ENCODE measurements at places on chromosomes 6 and 20.
A peak's percentile ranks its signal among the peaks of the same experiment; 100 is the strongest.

DNA sequence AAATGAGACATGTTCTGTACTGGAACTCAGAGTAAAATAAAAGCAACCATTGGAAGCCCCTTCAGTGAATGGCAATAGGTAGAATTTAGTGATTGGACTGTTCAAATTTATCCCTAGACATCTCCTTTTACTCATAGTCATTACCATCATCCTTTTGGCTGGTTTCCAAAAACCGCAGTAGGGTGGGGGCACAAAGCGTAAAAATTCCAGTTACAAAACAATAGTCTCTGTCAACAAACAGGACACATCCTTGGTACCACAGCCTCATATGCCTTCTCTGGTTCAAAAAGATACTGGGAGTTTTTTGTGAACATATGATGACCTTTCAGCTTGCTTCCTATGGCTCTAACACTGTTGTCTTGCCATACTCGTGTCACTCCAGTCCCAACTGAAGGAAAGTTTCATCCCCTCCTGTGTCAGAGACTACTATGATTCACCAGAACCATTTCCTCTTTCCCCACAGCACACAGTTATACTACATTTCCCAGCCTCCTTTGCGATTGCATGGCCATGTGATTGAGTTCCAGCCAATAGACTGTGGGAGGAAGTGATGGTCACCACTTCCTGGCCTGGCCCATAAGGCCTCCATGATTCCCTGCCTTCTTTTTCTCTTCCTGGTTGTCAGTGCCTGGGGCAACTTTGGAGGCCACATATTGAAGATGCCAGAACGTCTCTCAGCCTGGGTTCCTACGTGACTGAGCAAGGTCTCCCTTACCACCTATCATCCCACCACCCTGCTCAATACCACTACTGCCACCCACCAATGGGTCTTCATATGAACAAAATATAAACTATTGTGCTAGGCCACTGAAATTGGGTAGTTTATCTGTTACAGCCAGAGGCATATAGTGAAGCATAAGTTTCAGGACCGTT, 162.4 kb downstream of the ID4 start:
- H3K4me1 ChIP-seq, result no peaks in the 10 kb centered on the region
- H3K27ac ChIP-seq, result no peak overlapping the region
- no peak for DNase-seq
- H3K27me3 ChIP-seq, result no peaks in the 10 kb centered on the region
- no peak overlapping the region for H3K4me3 ChIP-seq
- no peaks in the 10 kb centered on the region for H3K36me3 ChIP-seq

DNA sequence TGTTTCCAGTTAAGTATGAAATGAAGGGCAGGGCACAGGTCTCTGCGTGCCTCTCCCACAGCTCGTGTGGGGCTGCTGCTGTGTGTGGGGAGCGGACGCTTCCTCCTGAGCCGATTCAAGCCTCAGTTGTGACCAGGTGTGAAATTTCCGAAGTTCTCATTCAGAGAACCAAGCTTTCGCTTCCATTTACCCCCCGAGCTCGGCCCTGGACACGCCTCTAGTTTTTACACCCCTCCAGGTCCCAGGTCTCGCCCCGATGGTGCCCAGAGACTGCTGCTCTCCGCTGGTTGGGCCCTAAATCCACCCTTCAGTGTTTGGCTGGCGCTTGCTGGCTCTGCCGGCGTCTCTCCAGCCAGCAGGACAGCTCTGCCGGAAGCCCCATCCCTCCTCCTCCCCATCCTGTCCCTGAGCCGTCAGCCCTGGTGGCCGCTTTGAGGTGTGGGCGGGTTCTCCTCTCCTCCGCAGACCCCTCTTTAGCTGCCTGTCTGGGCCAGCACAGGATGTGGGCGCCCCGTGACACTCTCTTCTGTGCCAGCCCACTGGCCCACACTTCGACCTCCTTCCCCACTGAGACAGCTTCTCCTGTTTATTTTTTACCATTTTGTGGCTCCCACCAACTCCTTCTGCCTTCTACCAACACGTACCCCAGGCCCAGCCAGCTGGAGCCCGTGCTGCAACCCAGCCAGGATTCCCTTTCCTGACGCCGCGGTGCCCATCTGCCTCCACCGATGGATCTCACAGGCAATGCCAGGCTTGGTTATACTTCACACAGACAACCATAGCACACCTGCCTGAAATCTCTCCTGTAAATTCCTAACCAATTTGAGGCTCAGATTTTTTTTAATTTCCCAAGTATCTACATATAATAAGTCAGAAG, 142.8 kb downstream of the DLL1 start:
- H3K27me3 ChIP-seq, result peaks cover 34% of the 10 kb centered on the region
- no peaks in the 10 kb centered on the region for H3K36me3 ChIP-seq
- peaks cover 16% of the 10 kb centered on the region for H3K4me1 ChIP-seq

- no peaks in the 10 kb centered on the region for H3K27me3 ChIP-seq
- no peak for DNase-seq
- no peak overlapping the region for H3K4me3 ChIP-seq
- H3K27ac ChIP-seq, result no peak overlapping the region
- H3K4me1 ChIP-seq, result no peaks in the 10 kb centered on the region
- H3K36me3 ChIP-seq, result no peaks in the 10 kb centered on the region
Observed at GRCh38 chr6:44512868-44513741, 125.6 kb downstream of the CDC5L start.

DNA sequence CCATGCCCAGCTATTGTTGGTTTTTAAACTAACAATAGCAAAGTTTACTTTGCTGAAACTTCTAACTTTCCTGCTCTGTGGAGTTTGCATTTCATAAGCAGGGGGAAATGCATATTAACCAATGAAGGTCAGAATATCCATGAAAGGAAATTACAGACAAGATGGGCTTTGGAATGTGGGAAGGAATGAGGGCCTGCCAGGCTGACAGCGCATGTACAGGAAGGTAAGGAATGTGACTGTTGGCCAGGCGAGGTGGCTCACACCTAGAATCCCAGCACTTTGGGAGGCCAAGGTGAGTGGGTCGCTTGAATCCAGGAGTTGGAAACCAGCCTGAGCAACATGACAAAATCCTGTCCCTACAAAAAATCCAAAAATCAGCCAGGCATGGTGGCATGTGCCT, 49.6 kb downstream of the CDK5RAP1 start:
- H3K4me3 ChIP-seq, result no peak overlapping the region
- no peaks in the 10 kb centered on the region for H3K4me1 ChIP-seq
- no peak overlapping the region for H3K27ac ChIP-seq
- no peaks in the 10 kb centered on the region for H3K27me3 ChIP-seq
- no peak for DNase-seq
- peaks cover 28% of the 10 kb centered on the region for H3K36me3 ChIP-seq

GRCh38 chr20:54257071-54257816, 49.4 kb downstream of the PFDN4 start:
- no peak overlapping the region for H3K27ac ChIP-seq
- H3K27me3 ChIP-seq, result no peaks in the 10 kb centered on the region
- no peak overlapping the region for H3K4me3 ChIP-seq
- H3K4me1 ChIP-seq, result no peaks in the 10 kb centered on the region

- peaks cover 6% of the 10 kb centered on the region for H3K27me3 ChIP-seq
- H3K4me3 ChIP-seq, result no peak overlapping the region
- H3K27ac ChIP-seq, result no peak overlapping the region
- H3K36me3 ChIP-seq, result no peaks in the 10 kb centered on the region
- H3K4me1 ChIP-seq, result peaks cover 100% of the 10 kb centered on the region
Observed at GRCh38 chr6:3746119-3746691, 5.3 kb downstream of the PXDC1 start.

DNA sequence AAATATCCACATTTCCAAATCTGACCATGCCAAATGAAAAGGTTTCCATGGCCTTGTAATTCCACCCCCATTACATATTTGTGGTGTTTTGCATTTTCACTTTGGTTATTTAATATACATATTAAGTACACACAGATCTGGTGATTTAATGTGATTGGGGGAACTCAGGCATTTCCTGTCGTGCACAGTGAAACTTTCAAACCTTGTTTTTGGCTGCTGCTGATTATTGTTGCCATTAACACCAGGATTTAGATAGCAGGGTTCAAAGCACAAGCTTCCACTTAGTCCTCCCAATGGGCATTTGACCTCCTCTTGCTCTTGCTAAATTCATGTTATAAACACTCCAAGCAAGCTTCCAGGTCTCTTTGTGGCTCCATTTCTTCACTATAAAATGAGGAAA, 166.5 kb downstream of the SOBP start:
- H3K4me1 ChIP-seq, result peaks cover 25% of the 10 kb centered on the region
- H3K27me3 ChIP-seq, result no peaks in the 10 kb centered on the region
- DNase-seq, result no peak
- peak overlapping the region; percentile 51 for H3K27ac ChIP-seq

- no peaks in the 10 kb centered on the region for H3K4me1 ChIP-seq
- no peaks in the 10 kb centered on the region for H3K27me3 ChIP-seq
- H3K4me3 ChIP-seq, result no peak overlapping the region
- no peak for DNase-seq
Observed at GRCh38 chr6:148179786-148180185, 162.9 kb upstream of the SASH1 start.

DNA sequence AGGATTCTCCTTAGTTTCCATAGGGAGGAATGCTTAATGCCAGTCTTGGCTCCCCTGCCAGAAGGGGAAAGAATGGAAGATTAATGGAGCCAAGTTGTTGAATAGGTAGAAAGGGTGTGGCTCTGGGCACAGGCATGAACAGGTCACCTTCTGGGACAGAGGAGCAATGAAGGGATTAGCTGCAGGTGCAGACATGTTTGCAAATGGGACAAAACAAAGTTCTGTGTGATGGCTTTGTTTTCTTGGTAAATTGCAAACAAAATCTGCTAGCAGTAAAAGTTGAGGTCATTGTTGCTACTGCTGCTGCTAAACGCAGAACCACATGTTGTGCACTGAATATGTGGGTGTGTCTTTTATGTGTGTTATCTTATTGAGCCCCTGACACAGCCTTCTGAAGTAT, 93.3 kb downstream of the PERP start:
- no peaks in the 10 kb centered on the region for H3K36me3 ChIP-seq
- no peaks in the 10 kb centered on the region for H3K27me3 ChIP-seq
- no peak overlapping the region for H3K27ac ChIP-seq
- H3K4me1 ChIP-seq, result no peaks in the 10 kb centered on the region

GRCh38 chr6:16718356-16718755, 42.9 kb downstream of the ATXN1 start:
- no peak overlapping the region for H3K4me3 ChIP-seq
- peaks cover 6% of the 10 kb centered on the region for H3K4me1 ChIP-seq
- H3K27me3 ChIP-seq, result no peaks in the 10 kb centered on the region

DNA sequence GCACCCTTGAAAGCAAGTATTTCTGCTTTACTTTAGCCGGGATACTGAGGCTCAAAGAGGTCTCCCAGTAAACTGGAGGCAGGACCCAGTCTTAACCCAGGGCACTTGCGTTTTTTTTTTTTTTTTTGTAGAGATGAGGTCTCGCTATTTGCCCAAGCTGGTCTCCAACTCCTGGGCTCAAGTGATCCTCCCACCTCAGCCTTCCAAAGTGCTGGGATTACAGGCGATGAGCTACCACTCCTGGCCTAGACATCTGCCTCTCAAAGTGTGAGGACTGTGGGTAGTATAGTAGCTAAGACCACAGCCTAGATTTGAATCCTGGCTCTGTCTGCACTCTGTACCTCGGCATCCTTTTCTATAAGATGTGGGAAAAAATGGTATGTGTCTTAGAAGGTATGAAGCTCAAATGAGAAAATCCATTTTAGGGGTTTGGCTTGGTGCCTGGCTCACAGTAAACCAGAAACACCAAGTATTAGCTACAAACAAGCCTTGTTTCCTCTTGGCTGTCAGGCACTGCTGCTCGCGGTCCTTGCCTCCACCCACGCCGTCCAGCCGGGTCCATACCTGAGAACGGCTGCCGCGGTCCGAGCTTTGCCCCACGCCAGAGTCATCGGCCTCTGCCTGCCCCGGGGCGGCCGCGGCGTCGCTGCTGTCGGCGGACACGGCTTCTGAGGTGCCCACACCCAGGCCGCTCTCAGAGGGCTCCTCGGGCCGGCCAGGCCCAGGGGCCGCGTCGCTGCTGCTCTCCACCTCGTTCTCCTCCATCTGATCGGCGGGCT, 1.2 kb downstream of the ZNF335 start:
- no peaks in the 10 kb centered on the region for H3K27me3 ChIP-seq
- H3K4me3 ChIP-seq, result peak overlapping the region; percentile 83
- peaks cover 48% of the 10 kb centered on the region for H3K4me1 ChIP-seq
- H3K36me3 ChIP-seq, result peaks cover 37% of the 10 kb centered on the region
- DNase-seq, result peak; percentile 93

DNA sequence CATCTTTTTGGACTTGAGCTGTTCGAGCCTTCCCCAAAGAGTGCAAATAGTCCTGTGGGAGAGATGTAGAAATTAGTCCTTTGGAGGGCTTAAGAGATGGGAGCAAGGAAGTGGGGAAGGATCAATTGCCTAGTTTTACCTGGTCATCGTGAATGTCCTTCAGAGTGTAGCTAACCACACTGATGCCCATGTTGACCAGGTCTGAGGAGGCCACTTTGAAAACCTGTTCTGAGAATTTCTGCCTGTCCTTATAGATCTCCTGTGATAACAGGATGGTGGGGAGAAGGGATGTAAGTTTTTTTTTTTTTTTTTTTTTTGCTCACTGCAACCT, 2.0 kb downstream of the FLOT1 start:
- no peaks in the 10 kb centered on the region for H3K27me3 ChIP-seq
- peak overlapping the region; percentile 96 for H3K27ac ChIP-seq
- peaks cover 61% of the 10 kb centered on the region for H3K36me3 ChIP-seq
- H3K4me1 ChIP-seq, result peaks cover 68% of the 10 kb centered on the region

DNA sequence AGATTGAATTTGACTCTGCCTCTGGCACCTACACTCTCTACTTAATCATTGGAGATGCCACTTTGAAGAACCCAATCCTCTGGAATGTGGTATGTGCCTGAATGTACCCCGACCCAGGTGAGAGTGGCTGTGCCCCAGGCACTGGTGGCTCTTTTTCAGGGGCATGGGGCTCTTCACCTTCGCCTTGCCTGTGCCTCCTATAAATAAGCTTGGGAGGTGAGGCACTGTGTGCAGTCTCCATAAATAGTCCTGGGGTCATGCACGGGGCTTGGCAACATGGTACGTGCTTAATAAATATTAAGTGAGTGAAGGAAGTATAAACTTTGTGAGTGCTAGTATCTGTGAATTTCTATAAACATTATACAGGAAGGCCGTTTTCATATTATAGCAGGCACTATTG, 33.0 kb downstream of the GHRH start:
- no peak overlapping the region for H3K27ac ChIP-seq
- peaks cover 6% of the 10 kb centered on the region for H3K4me1 ChIP-seq
- peaks cover 98% of the 10 kb centered on the region for H3K36me3 ChIP-seq
- H3K4me3 ChIP-seq, result no peak overlapping the region

DNA sequence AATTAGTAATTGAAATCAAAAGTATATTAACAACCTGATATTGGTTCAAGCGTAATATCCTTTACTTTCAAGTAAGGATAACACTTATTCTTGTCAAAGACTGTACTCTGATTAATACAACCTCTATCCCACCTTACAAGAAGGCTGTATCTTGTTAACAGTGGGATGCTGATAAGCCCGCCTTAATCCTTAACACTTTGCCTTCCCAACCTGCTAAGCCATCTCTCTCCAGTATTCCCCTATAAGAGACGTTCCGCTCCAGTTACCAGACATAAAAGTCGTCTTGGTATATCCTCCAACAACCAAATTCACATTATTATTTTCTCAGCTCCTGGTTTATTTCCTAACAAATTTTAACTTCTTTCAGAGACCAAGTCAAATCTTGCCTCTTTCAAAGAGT, 2.0 kb downstream of the BTBD9 start:
- H3K4me3 ChIP-seq, result no peak overlapping the region
- no peak for DNase-seq
- peaks cover 34% of the 10 kb centered on the region for H3K4me1 ChIP-seq
- H3K36me3 ChIP-seq, result no peaks in the 10 kb centered on the region
- no peaks in the 10 kb centered on the region for H3K27me3 ChIP-seq
- no peak overlapping the region for H3K27ac ChIP-seq

- peak overlapping the region; percentile 43 for H3K27ac ChIP-seq
- H3K4me1 ChIP-seq, result peaks cover 6% of the 10 kb centered on the region
- H3K4me3 ChIP-seq, result peak overlapping the region; percentile 30
- no peaks in the 10 kb centered on the region for H3K27me3 ChIP-seq
Observed at GRCh38 chr20:38196592-38196991, 31.5 kb upstream of the TGM2 start.

Measured in spleen (tissue), 13 donors.